ENCODE measurements at places on chromosomes 6 and 20.

DNA sequence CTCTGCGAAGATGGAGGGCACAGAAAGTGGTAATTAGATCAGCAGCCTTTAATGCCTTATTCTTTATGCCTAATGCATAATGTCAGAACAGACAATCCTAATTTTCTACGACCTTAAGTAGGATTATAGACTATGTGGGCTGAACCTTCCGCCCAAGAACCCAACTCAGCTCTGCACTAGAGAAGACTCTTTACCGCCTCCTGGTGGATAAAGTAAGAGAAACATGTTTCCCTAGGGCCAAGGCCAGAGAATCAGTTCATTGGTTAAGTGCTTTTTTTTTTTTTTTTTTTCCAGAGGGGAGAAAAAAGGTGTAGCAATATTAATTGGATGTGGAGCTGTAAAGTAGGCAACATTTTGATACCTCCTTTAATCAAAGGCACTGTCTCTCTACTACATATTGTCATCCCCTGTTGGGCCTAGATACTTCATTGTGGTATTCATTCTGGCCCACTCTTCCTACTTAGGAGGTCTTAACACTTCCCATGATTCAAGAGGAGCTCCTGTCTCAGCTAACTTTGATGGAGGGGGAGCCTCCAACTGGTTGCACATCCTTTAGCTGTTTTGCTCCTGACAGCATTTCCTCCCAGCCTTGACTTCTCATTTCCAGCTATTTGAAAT lies 124.9 kb upstream of the NRN1 start:
- DNase-seq = no peak

- no peak for DNase-seq
These were observed 2.4 kb downstream of the PRDM13 start for GRCh38 chr6:99608886-99609482.

- no peak for DNase-seq
These were observed 2.6 kb upstream of the CENPW start for GRCh38 chr6:126337323-126337722.

GRCh38 chr6:167150941-167151549 lies 6.7 kb downstream of the GPR31 start:
- no peak for DNase-seq

- no peak for DNase-seq
These were observed 162.4 kb upstream of the AGPAT4 start for GRCh38 chr6:161436106-161436876.

DNA sequence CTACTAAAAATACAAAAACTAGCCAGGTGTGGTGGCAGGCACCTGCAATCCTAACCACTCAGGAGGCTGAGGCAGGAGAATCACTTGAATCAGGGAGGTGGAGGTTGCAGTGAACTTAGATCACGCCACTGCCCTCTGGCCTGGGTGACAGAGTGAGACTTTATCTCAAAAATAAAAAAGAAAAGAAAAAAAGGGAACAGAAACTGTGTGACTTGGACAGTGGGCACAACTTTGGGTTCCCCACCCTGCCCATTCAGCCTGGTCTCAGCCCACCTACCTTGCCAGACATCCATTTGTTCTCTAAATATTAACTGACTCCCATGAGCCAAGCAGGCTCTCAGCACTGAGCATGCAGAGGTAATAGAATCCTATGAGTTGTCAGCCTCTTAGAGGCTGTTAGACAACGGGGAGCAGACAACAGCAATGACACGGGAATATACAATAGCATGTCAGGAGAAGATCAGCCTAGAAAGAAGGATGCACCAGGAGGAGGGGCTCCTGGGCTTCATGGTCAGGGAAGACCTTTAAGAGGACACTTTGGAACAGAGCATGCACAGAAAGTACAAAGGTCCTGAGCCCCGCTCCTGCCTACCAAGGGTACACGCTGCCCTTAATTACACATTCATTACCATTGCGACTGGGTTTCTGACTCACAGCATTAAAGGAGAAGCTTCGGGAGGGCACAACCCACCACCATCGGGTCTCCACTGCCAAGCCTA lies 20.0 kb downstream of the FAM209B start:
- no peak for DNase-seq

- DNase-seq = no peak
These were observed 144.3 kb downstream of the CDH4 start for GRCh38 chr20:61396262-61396848.

- no peak for DNase-seq
These were observed 43.0 kb downstream of the NTSR1 start for GRCh38 chr20:62751551-62752150.

DNA sequence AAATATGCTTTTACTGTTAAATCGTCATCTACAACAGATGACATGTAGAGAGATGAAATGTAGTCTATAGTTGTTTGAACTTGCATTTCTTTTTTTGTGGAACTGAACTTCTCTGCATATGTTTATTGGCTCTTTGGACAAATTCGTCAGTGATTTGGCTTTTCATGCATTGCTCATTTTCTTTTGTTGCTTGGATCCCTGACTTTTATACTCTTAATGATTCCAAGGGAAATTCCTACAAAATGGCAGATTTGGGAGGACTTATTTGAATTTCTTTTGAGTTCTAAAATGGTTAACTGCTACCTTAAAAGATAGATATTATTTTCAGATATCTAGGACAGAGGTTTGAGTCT lies 65.4 kb downstream of the UTRN start:
- no peak for DNase-seq

- DNase-seq = no peak
These were observed 200.9 kb upstream of the RUNX2 start for GRCh38 chr6:45127185-45127584.

DNA sequence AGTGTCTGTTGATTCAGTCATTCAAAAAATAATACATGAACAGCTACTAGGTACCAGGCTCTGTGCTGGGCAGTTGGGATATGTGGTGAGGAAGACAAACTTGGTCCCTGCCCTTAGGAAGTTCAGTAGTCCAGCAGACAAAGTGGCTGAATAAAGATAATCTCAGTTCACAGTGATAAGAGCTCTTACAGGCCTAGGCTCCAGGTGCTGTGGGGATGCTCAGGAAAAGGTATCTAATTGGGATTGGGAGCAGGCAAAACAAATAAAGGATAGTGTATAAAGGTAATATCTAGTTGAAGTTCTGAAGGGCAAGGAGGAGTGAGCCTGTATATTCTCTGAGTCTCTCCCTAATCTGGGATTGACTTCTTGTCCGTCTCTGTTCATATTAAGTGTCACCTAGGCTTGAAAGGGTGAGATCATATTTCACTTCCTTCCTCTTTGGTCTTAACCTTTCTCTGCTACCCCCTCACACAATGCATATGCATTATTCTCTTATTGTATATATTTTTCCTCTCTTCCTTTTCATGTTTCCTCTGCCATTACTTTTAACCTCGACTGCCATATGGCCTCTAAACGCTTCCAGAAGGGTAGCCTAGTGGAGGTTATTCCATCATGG lies 13.5 kb downstream of the PTPN1 start:
- no peak for DNase-seq

GRCh38 chr6:17347012-17347411 lies 46.4 kb upstream of the CAP2 start:
- DNase-seq = no peak

GRCh38 chr6:30104661-30105060 lies 8.2 kb downstream of the TRIM31 start:
- DNase-seq = no peak

DNA sequence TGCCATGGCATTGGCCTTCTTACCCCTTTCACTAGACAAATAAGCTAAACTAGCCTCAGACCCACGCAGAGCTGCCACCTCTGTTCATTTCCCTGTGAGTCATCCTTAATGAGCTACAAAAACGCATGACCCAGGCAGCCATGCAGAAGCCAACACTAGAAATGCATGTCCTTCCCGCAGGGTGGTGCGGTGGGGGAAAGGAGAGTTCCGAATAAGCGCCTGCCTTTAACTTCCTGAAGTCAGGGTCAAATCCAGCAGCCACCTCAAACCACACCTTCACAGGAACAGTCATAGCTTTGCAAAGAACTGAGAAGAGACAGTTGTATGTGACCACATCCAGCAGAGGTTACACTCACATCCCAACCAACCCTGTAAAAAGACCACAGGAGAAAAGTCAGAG lies 40.4 kb downstream of the IRF4 start:
- DNase-seq = no peak

Measured in stimulated activated CD8-positive, alpha-beta memory T cell treated with anti-CD3 and anti-CD28 coated beads, Interleukin-4, amount 100 ng/mL, for 1 hour (primary cell).